Activated naive CD4-positive, alpha-beta T cell (primary cell): ENCODE measurements at places on chromosomes 2 and 18.

DNA sequence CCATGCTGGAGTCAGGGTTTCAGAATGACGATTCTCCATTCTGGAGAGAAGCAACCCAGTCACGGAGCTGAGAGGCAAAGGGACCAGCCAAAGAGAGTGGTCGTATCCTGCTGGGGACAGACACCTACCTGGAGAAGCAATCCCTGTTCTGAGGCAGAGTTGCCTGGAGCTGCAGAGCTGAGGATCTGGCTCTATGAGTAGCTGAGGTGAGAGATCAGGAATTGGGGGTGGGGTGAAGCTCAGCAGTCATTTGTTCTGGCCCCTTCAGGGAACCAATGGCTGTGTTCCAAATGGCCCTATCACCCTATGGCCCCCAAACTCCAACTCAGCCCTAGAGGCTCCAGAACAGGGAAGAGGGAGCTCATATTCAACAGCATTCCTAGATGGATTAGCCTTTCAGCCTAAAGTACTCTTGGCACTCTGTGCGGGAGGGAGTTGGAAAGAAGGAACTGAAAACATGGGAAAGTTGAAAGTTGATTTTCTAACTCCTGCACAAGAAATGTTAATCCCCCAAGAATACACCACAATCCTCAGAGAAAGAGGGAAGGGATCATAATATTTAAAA is 3.3 kb upstream of the ATRAID start:
- DNase-seq: no peak

DNA sequence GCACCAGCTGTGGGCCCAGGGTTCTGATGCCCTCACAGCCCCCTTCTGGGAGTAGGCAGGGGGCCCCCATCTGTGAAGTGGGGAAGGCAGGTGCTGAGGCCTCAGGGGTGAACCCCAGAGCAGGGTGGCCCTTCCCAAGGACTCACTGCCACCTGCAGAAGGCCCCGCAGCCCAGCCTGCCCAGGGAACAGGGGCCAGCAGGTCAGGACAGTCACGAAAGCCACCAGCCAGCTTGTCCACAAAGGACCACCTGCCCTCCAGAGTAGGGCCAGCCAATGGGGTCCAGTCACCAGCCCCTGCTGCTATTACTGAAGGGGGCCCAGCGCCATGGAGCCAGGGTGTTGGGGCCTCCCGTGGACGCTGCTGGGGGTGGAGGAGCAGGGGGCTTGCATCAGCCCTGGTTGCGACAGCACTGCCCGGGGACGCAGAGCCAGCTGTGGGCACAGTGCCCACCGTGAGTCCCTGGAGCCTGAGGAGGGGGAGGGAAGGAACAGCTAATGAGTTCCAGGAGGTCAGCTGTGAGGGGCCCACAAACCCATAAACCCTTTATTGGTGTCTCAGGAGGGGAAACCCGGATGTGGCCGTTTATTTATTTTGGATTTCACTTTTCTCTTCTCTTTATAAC is 11.5 kb upstream of the SNED1 start:
- DNase-seq: no peak

GRCh38 chr2:206851521-206851920 is 86.1 kb downstream of the FASTKD2 start:
- DNase-seq: no peak

DNA sequence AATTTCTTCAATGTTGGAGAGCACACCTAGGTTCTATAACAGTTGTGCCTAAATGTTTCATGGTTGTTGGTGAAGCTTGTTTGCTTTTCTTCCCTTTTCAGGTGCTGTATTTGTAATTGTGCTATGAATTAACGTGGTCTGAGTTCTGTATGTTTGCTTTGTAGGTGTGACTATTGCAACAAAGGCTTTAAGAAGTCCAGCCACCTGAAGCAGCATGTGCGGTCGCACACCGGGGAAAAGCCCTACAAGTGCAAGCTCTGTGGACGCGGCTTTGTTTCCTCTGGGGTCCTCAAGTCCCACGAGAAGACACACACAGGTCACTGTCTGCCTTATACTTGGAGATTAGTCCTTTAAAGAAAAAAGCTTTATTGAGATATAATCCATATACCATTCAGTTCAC is 91.2 kb downstream of the ZNF236 start:
- no peak for DNase-seq

- no peak for DNase-seq
Measured at GRCh38 chr2:140057928-140058327, 1277.7 kb upstream of the NXPH2 start.

- peak; percentile 48 for DNase-seq
Measured at GRCh38 chr2:74919827-74920226, 38.6 kb upstream of the POLE4 start.

- DNase-seq: no peak
Measured at GRCh38 chr2:18119883-18120282, 241.4 kb downstream of the KCNS3 start.

- no peak for DNase-seq
Measured at GRCh38 chr2:65605743-65606058, 173.3 kb upstream of the SPRED2 start.

DNA sequence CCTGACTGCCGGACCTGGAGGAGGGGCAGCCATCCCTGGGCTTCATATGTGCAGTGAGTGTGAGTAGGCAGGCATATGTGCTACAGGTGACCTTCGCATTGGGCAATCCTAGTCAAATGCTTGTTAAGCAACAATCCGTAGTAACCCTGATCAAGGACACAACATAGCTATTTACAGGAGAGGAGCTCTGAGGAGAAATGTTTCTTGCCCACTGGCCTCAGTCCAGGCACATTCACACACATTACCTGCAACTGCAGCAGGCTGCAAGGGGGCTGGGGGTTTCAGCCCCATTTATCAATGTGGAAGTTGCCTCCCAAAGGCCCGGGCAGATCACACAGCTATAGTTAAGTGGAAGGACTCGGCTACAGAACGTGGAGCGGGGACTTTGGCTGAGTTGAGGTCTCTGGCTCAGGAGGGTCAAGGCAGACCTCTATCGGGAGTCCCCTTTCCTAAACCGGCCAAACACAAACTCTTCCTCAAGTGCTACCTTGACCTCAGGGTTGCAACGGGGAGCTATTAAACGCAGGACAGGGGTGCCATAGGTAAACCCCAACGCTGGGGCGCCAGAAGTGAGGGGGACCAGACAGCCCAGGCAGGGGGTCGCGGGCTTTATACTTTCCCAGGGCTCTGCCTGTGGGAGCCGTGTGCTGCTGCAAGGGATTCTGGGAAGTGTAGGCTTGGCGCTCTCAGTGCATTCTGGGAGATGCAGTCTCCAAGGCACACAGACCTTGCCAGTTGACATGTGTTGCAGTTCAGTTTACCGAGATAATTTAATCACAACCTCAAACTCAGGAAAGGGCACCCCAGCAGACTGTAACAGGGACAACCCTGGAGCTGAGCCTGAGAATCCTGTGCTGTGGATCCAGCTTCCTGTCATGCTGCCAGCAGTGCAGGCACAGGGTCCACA is 9.4 kb downstream of the KHK start:
- DNase-seq: peak; percentile 13

- DNase-seq: no peak
Measured at GRCh38 chr2:50291610-50292009, 740.3 kb downstream of the NRXN1 start.

DNA sequence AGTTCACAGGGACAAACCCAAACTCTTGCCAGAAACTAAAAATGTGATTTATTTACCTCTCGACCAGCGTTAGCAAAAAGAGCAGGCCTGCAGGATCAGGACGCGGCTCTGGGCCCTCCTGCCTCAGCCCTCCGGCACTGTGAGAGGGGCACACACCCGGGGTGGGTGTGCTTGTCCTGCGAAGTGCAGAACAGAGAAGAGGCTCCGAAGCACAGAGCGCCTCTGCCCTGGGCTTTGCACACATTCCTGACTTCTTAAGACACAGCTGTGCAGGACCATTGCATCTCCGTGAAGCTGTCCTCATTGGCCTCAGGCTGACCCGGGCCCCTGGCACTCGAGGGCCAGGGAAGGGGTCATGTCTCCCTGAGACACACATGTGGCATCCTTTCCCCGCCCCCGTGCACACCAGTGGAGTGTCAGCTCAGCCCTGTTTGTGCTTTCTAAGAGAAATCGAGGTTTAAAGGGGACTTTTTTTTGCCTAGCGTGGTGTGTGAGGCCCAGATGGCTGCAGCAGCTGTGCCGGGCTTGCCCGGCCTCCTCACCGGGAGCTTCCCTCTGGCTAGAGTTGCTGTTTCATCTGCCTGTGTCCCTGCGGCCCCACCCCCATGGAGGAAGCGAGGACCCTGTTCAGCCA is 9.9 kb upstream of the NFATC1 start:
- DNase-seq: no peak

DNA sequence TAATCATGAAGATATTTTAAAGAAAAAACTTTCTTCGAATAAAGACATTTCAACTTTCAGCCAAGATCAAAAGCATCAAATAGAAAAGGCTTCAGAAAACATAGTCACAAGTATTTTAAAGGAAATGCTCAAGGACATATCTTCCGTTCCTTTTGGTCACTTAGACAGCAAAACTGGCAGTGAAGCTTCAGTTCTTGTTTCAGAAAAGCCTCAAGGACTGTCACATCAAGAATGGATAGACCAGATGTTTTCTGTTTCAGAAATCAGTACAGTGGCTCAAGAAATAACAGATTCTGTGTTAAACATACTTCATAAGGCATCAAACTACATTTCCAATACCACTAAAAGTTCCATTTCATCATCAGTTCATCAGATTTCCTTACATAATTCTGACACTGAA is 51.8 kb downstream of the FSIP2 start:
- no peak for DNase-seq
